Naive thymus-derived CD8-positive, alpha-beta T cell (primary cell): ENCODE measurements at places on chromosomes 12 and 14.

- DNase-seq: no peak
Measured at GRCh38 chr12:9636150-9636850, 28.6 kb upstream of the KLRB1 start.

GRCh38 chr12:109695961-109696461, 17.6 kb upstream of the FAM222A start:
- no peak for DNase-seq

DNA sequence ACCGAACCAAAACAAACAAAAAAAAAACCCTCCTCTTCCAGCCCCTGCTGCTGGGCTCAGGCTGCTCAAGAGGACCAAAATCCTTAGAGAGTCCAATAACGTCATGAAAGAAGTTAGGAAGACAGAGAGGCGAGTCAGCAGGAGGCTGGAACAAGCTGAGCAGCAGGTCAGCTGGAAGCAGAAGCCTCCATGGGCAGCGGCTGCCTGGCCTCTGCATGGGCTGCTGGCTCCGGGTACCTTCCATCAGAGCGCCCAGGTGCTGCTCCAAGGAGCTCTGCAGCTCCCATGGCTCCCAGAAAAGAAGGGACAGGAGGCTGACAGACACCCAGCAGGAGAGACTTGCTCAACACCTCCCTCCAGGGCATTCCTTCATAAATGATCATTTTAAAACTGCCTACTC, 3.2 kb upstream of the KRT2 start:
- no peak for DNase-seq

GRCh38 chr14:91911474-91912032, 35.9 kb downstream of the FBLN5 start:
- DNase-seq: peak; percentile 59

GRCh38 chr12:44000309-44000952, 164.6 kb downstream of the TMEM117 start:
- no peak for DNase-seq

DNA sequence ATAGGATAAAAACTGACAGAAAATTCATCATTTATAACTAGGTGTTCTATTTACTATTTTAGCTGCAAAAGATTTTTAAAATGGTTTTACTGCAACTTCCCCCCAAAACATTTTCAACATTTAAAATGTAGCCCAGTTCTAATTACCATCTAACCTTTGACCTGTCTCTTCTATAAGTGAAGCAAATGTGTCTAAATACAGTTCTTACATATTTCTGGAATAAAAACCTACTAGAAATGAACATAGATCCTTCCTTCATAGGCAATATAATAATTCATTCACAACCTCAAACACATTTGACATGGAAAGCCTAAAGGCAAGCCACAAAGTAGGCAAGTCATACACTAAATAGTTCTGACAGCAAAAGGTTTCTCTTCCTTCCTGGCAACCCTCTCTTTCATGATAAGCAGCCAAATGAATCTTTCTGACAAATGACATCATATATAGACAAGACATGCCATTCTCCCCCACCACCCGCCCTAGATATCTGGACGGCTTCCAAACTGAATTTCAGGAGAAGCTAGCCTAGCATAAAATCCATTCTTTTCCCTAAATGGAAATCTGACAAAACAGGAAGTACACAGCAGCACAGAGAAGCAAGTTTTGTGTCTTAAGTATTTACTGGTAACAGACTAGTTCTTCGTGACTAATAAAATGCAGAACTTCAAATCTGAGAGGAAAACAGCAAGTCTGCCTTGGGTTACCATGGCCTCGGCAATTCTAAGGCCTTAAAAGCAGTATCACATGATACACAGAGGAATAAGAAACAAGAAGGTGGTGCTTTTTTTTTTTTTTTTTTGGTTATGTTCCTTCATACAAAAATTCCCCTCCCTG, 17.2 kb upstream of the ARID4A start:
- no peak for DNase-seq
